Spinal cord (tissue), 10 donors: ENCODE measurements at places on chromosomes 11 and 22. TPM values are rescaled to one million over a fixed set of nuclear protein-coding genes. Genes with fewer than 3 reads are reported as not detected.
A peak's percentile ranks its signal among the peaks of the same experiment; 100 is the strongest.

DNA sequence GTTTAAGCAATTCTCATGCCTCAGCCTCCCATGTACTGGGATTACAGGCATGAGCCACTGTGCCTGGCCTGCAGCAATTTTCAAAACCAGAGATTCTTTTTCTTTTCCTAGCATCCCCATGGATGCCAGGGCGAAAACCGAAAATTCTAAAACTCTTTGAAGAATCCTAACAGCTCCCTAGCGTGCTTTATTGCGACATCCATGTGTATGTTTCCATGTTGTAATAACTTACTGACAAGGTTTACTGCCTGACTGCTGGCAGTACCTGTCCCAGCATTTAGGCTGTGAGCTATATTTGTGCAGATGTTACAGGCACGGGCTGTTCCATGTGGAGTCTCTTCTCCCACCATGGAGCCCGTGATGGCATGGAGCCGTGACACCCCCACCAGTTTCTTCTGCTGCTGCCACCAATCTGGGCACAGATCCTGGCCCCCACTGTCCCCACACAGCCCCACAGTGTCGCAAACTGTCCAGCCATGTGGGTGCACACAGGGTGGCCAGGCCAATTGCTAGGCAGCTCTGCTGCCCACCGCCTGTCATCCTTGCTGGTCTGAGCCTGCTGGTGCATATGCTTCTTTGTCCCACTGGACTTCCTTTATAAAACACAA lies 7.1 kb upstream of the TAB1 start:
- peaks cover 6% of the 10 kb centered on the region for H3K27me3 ChIP-seq
- peaks cover 10% of the 10 kb centered on the region for H3K4me1 ChIP-seq
- H3K27ac ChIP-seq, result no peak overlapping the region
- DNase-seq, result no peak
- no peak overlapping the region for H3K4me3 ChIP-seq

DNA sequence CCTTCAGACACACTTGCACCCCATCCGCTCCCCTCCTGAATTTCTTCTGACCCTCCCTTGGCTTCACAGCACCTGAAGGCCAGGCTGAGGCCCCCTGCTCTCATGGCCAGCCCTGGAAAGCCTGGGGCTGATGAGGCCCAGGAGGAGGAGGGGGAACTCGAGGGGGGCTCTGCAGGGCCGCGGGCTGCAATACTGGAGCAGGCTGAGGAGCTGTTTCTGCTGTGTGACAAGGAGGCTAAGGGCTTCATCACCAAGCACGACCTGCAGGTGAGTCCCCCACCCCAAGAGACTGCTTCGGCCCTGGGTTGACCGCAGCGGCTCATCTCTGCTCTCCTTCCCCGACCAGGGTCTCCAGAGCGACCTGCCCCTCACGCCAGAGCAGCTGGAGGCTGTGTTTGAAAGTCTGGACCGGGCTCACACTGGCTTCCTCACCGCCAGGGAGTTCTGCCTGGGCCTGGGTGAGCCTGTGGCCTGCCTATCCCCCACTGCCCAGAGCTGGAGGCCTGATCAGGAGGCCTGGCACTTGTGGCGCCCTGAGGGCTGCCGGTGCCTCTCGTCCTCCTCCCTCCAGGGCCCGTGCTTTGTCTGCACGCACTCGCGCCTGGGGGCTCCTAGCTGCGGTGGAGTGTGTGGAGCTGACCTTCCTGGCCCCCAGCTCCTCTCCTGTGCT lies 922 bp downstream of the CRACR2B start:
- no peak for DNase-seq
- H3K36me3 ChIP-seq, result peaks cover 35% of the 10 kb centered on the region
- peak overlapping the region; percentile 25 for H3K27ac ChIP-seq
- H3K4me1 ChIP-seq, result peaks cover 74% of the 10 kb centered on the region

GRCh38 chr11:111408789-111409727 lies 30.0 kb upstream of the POU2AF1 start:
- no peak overlapping the region for H3K27ac ChIP-seq
- H3K4me3 ChIP-seq, result no peak overlapping the region
- H3K27me3 ChIP-seq, result no peaks in the 10 kb centered on the region

GRCh38 chr11:128662076-128662475 lies 31.8 kb upstream of the FLI1 start:
- no peaks in the 10 kb centered on the region for H3K36me3 ChIP-seq
- H3K27ac ChIP-seq, result no peak overlapping the region
- no peak for DNase-seq
- H3K27me3 ChIP-seq, result peaks cover 4% of the 10 kb centered on the region
- no peaks in the 10 kb centered on the region for H3K4me1 ChIP-seq

HIKESHI gene
- 49.0 TPM for total RNA-seq

GRCh38 chr22:24184057-24184798 lies 2.9 kb downstream of the SUSD2 start:
- H3K27ac ChIP-seq, result no peak overlapping the region
- H3K27me3 ChIP-seq, result no peaks in the 10 kb centered on the region
- peaks cover 77% of the 10 kb centered on the region for H3K36me3 ChIP-seq
- H3K4me3 ChIP-seq, result no peak overlapping the region
- peaks cover 13% of the 10 kb centered on the region for H3K4me1 ChIP-seq

DNA sequence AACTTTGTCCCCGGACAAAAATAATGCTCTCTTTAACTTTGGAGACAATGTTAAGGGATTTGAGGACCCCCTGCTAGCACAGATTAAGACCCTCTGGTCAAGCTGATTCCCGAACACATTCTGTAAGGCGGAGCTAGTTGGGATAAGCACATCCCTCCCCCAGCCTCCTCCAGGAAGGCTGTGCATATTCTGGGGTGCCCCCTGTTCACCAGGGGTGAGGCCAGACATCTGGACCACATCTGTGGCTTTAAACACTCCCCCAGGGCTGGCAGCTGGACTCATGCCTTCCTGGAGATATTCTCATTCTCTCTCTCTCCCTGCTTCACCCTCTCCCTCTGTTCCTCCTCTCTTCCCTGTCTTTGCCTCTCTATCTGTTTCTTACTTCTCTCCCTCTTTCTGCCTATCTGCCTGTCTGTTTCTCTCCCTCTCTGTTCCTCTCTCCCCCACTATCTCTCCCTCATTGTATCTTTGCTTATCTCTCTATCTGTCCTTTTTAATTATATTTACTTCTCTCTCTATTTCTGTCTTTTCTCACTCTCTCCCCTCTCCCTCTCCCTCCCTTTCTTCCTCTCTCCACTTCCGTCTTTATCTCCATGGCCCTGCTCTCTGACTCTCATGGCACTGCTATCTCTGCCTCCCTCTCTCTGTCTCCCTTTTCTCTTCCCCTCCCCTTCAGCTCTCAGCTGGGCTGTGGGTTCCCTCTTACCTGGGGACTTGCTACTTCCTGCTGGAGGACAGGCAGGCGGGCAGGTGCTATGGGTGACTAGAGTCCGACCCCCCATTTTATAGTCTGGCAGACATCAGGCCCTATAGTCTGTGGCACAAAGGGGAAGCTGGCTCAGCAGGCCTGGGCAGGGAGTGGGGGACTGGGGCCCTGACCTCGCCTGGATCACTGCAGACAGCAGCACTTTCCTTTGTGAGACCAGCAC lies at the start of gene CRYBB1:
Gene CRYBB1 (minus strand): TSS at position 757 of the 929 bp plus-strand sequence. CDS start 1,708 bp downstream, outside the sequence.
- peaks cover 13% of the 10 kb centered on the region for H3K4me1 ChIP-seq
- no peak within 1 kb of the TSS for H3K27ac ChIP-seq
- H3K27me3 ChIP-seq, result peaks cover 18% of the 10 kb centered on the region
- no peak within 1 kb of the TSS for H3K4me3 ChIP-seq

DNA sequence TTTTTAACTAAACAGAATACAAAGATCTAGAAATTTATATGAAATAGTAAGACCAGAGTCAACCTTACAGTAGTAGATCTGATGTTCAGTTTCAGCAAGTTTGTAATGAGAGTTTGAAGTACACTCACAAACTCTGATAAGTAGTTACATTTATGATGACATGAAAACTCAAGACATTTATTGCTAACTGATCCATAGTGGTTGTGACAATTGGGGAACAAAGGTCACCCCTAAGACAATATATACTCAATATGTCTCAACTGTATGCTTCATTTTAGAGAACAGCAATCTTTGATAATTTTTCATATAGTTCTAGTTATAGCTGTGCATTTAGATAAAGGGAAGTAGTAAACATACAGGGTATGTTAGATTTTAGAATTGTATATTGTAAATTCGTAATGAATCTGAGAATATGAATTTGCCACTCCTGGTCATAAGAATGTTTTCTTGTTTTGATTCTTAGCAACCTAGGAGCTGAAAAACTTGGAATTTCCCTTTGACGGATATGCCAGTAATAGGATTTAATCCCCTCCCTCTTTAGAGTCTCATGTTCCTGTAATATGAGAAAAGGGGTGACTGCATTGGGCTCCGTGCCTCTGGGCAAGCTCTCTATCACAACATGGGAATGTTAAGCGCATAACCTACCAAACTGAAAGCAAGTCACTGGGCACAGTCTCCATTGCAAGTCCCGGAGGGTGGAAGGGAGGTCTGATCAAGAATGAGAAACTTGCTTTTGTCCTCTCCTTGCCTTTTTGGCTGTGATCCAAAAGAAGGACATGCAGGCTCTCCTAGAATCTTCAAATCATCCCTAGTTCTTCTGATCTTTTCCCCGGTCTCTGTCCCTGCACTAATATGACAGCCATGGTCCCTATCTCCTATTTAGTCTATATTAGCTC lies 11.4 kb downstream of the OR10D3 start:
- no peak overlapping the region for H3K27ac ChIP-seq
- H3K4me3 ChIP-seq, result no peak overlapping the region
- no peaks in the 10 kb centered on the region for H3K4me1 ChIP-seq
- no peak for DNase-seq
- H3K27me3 ChIP-seq, result no peaks in the 10 kb centered on the region

GLYAT gene
- not detected for total RNA-seq

- no peak overlapping the region for H3K4me3 ChIP-seq
- DNase-seq, result no peak
- H3K36me3 ChIP-seq, result peaks cover 15% of the 10 kb centered on the region
Observed at GRCh38 chr22:25161017-25161915, 38.4 kb upstream of the CRYBB3 start.

- DNase-seq, result no peak
- no peak overlapping the region for H3K27ac ChIP-seq
- H3K27me3 ChIP-seq, result no peaks in the 10 kb centered on the region
- no peaks in the 10 kb centered on the region for H3K36me3 ChIP-seq
- H3K4me3 ChIP-seq, result no peak overlapping the region
Observed at GRCh38 chr11:59154610-59155009, 12.0 kb downstream of the FAM111A start.

GRCh38 chr11:6388748-6389147 lies 1.5 kb upstream of the SMPD1 start:
- DNase-seq, result no peak
- no peak overlapping the region for H3K27ac ChIP-seq
- no peaks in the 10 kb centered on the region for H3K27me3 ChIP-seq
- H3K36me3 ChIP-seq, result peaks cover 21% of the 10 kb centered on the region

- no peak for DNase-seq
- H3K27me3 ChIP-seq, result no peaks in the 10 kb centered on the region
- no peak overlapping the region for H3K27ac ChIP-seq
- no peak overlapping the region for H3K4me3 ChIP-seq
- H3K36me3 ChIP-seq, result no peaks in the 10 kb centered on the region
- no peaks in the 10 kb centered on the region for H3K4me1 ChIP-seq
Observed at GRCh38 chr11:127218275-127218608, 217.7 kb upstream of the KIRREL3 start.

- H3K27me3 ChIP-seq, result no peaks in the 10 kb centered on the region
- peaks cover 26% of the 10 kb centered on the region for H3K4me1 ChIP-seq
- H3K36me3 ChIP-seq, result peaks cover 53% of the 10 kb centered on the region
- peak within 1 kb of the TSS; percentile 91 for H3K27ac ChIP-seq
- peak within 1 kb of the TSS; percentile 97 for H3K4me3 ChIP-seq
- peak; percentile 89 for DNase-seq
Observed at GRCh38 chr11:65121865-65122696, at the start of the genes FAU and MRPL49. FAU (minus strand) TSS chr11:65122134; CDS start chr11:65121813, 321 bp downstream. MRPL49 (plus strand) TSS chr11:65122321; CDS start chr11:65122347, 26 bp downstream.

DNA sequence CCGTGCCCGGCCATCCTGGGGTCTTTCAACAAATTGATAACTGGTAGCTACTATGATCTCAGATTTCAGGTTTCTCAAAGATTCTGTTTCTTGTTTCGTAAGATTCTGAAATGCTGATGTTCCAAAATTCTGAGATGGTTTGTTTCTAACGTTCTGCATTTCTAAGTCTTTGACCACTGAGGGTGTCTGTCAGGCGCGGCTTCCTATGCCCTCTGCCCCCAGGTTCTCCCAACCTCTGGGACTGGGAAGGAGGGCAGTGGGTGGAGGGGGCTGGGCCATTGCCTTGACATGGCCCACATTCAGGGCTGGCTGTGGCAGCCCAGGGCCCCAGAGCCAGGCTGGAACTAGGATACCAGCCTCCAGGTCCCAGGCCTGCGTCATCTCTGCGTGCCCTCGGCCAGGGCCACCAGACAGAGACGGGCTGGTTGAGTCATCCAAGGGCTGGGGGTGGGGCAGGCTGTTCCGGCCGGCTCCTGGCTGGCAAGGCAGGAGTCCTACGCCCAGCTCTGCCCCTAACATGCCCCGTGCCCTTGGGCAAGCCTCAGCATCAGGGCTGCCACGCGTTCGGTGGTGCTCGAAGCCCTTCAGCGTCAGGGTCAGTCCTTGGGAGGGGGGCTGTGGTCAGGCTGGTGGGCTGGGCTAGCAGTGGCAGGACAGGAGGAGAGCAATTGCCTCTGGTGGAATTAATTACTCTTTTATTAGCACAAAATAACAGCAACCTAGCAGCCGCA lies 5.2 kb downstream of the TMEM134 start:
- DNase-seq, result no peak
- peak overlapping the region; percentile 68 for H3K4me3 ChIP-seq
- H3K4me1 ChIP-seq, result peaks cover 43% of the 10 kb centered on the region
- no peaks in the 10 kb centered on the region for H3K27me3 ChIP-seq
- peaks cover 19% of the 10 kb centered on the region for H3K36me3 ChIP-seq
- peak overlapping the region; percentile 69 for H3K27ac ChIP-seq

DNA sequence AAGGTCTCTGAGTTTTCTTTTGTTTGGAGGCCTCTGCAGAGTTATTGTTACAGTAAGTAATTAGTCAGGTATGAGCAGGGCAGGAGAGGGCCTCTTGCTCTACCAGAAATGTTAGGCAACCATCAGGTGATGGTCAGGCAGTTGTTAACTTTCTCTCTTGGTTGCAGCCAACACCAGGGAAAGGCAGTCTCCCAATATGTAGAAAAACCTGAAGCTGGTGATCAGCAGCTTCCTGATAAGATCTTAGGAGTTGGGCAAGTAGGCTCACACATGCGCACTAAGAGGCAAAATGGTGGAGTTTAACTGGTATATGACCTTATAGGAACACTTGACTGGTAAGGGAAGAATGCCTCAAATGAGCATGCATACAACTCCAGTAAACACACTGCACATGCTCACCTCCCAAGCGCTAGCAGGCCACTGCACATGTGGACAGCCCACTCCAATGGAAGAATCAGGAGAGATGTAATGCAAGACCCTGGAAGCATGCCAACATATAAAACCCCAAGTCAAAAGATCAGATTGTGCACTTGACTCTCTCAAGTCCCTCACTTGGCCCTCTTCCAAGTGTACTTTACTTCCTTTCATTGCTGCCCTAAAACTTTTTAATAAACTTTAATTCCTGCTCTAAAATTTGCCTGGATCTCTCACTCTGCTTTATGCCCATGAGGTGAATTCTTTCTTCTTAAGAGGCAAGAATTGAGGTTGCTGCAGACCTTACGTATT lies 23.7 kb upstream of the SLC35F2 start:
- DNase-seq, result no peak
- H3K4me1 ChIP-seq, result no peaks in the 10 kb centered on the region
- H3K4me3 ChIP-seq, result no peak overlapping the region

GRCh38 chr11:114844896-114845295 lies 166.6 kb downstream of the NXPE2 start:
- no peak overlapping the region for H3K4me3 ChIP-seq
- DNase-seq, result peak; percentile 51
- peaks cover 10% of the 10 kb centered on the region for H3K4me1 ChIP-seq
- H3K36me3 ChIP-seq, result no peaks in the 10 kb centered on the region
- no peak overlapping the region for H3K27ac ChIP-seq
